ENCODE measurements at places on chromosomes 3 and 15.

DNA sequence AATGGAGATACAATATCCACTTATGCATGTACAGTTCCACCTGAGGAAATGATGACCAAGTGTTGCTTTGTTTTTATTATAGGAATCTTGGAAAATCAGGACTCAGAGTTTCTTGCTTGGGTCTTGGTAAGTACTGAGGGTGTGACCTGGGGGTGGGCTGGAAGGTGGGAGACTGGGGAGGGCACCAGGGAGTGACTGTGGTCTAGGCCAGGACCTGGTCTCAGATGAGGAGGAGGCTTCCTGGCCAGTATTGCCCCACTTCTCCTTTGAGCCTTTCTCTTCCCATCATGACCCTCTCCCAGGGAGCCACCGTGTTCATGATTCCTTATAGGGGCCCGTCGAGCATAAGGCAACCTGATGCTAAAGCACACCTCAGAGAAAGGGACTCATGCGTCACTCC is 133.4 kb downstream of the SSR3 start:
- no peak for DNase-seq

DNA sequence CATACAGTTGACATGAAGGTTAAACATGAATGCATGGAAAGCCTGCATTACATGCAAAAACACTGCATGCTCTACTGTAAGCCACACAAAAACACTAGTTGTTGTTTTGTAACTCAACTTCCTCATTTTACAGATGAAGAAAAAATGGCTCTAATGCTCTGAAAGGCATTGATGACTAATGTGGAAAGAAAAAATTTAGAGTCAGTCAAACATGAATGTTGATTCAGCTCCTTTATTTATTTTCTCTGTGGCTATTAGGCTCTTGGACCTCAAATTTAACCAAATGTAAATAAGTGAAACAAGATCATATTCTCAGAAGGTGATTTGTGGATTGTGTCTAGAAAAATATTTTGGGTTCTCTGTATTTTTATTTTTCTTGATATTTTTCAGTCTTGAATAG is 336.7 kb upstream of the ZNF717 start:
- no peak for DNase-seq

- DNase-seq, result no peak
These were observed 119.8 kb upstream of the NEO1 start for GRCh38 chr15:72932472-72932871.

DNA sequence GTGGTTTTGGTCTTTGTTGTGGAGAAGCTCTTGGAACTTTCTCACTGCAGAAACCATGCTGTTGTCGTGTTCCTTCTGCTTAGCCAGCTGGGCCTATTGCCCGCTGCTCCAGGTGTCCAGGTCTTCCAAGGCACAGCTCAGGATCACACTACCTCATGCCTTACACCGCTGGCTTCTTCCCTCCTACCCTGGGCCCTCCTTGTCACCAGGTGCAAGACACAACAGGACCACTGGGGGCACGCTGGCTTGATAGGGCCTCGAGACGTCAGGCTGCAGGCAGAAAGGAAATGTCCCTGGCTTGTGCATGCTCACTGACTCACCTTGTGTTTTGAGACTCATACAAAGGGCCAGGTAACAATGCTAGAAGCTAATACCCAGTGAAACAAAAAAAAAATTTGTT is 32.3 kb downstream of the PAQR9 start:
- DNase-seq, result no peak

- no peak for DNase-seq
These were observed 47.3 kb downstream of the EIF3J start for GRCh38 chr15:44584162-44584749.

GRCh38 chr3:197942956-197943556 is 6.9 kb upstream of the RPL35A start:
- DNase-seq, result peak; percentile 24

DNA sequence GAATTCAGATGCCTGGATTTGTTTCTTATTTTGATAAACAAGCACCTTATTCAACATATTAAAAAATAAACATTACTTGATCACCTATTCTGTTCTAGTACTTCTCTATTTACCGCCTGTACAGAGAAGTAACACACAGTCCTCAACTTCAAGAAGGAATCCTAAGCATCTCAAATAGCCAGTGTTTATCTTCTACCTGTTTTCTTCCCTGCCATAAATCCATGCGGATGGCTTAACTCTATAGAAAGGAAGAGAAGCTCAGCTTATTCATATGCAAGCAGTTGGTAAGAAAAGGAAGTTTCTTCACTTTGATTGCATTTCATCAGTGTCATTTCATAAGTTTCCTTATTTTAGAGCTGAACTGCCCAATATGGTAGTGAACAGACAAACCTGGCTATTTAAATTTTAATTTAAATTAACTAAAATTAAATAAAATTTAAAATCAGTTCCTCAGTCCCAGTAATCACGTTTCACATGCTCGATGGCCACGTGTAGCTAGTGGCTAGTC is 210.0 kb upstream of the PEX5L start:
- no peak for DNase-seq

DNA sequence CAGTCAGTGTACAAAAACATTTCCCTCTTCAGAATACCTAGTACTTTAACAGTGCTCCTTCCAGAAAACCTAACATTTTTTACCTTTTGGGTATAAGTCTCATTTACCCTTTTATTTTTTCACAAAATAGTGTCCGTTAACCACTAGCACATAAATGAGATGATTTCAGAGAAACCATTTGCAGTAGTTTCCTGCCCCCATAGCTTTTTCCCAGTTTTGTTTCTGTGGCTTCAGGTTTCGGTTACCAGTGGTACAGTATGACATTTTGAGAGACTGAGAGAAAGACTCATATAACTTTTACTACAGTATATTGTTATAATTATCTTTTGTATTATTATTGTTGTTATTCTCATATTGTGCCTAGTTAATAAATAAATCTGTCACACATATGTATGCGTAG is 6.2 kb upstream of the RBMS3 start:
- no peak for DNase-seq

DNA sequence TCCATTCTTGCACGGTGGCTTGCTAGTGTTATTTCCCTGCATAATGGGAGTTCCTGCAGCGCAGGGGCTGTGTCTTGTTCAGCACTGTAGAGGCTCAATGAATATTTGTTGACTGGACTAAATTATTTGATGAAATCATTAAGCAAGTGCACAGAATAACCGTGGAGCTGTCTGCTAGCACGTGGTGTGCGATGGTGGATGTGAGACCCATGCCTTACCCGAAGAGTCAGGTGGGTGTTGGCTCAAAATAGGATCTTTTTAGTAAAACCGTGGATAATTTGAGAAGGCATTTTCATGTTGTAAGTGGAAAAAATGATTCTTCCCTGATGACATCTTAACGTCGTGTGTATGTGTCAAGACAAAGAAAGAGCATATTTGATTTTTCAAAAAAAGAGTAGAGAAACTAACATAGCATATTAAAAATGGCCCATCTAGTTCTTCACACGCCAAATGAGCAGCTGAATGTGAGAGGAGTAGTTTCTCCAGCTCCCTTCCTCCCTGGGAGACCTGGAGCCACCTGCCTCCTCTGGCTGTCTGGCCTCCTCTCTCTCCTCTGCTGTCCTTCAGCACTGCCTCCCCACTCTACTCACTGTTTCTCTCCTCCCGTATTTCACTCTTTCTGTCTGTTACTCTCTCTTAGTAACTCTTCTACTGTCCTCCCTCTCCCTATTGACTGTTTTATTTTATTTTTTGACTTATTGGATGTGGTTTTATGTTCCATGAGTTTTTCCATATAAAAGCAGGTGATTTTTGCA is 6.3 kb downstream of the FAM81A start:
- no peak for DNase-seq

DNA sequence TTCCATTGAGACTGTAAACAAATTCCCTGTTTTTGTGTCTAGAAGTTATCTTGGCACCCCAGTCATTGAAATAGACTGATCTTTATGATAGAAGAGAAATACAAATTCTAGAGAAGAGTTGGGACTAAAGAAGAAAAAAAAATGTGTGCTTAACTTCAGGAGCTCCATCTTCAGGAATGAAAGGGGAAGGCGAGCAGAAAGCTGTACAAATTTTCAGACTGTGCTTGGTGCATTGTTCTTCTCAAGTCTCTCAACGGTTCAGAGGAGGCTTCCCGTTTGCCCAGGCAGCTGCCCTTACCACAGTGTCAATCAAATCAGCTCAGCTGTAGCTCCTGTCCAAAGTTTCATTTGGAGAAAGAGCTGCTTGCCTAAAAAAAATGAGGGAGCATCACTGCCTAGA is 41.7 kb downstream of the OXSM start:
- no peak for DNase-seq

DNA sequence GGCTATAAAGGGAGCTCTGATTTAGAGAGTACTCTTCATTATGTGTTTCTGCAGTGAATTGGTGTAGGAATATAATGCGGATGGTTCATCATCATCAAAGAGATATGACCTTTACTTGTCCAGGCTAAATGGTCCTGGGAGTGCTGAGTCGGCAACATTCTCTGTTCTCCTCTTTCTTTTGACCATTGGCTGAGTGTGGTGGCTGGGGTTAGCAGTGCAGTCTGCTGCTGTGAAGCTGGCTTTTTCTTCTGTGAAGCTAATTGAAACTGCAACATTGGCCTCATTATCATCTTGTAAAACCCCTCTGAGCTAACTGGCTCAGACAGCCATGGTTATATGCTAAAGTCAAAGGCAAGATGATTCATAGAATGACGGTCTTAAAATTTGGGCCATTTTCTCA is 83.8 kb downstream of the THRB start:
- no peak for DNase-seq

DNA sequence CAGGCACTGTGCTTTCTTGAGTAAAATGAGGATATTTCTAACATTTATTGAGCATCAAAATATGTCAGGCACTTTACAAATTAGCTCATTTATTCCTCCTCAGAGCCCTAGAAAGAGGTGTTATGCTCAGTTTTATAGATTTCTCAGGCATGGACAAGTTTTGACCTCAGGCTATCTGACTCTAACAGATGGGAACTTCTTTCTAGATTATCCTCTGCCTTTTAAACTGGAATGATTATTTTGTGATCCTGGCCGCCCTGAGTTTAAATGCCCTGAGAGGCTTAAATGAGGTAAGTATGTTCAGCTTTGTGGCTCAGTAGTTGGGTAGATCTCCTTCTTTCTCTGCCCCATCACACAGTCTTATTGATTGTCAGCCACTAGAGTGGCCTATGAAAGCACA is 32.3 kb upstream of the ATP1B3 start:
- DNase-seq, result no peak

- DNase-seq, result no peak
These were observed 51.3 kb downstream of the MBNL1 start for GRCh38 chr3:152319831-152320617.

DNA sequence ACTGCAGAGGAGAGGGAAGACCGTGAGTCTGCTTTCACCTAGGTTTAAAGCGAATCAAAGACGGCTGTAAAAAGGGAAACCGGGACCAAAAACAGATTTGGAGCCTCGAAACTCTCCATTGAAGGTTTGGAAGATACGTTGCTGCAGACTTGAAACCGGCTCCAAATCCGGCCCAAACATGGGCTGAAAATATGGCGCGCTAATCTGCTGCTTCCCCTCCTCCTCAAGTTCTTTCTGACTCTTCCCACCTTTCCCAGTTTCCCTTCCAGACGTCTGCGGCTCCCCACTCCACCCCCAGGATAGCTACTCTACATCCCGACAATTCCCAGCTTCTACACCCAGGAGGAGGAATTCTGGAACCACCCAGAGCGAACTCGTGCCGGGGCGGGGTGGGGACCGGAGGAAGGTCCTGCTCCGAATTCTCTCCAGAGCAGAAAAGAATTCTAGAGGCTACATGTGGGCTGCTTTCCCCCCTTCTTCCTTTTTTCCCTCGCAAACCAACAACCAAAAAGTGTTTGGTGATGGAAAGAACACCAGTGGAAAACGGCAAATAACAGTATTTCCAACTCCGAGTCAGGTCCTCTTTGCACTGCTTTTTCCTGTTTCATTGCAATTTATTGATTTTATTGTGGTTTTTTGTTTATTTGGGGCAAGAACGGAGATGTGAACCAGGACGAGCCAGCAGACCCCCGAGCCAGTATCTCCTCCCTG is 8.5 kb downstream of the EOMES start:
- no peak for DNase-seq

DNA sequence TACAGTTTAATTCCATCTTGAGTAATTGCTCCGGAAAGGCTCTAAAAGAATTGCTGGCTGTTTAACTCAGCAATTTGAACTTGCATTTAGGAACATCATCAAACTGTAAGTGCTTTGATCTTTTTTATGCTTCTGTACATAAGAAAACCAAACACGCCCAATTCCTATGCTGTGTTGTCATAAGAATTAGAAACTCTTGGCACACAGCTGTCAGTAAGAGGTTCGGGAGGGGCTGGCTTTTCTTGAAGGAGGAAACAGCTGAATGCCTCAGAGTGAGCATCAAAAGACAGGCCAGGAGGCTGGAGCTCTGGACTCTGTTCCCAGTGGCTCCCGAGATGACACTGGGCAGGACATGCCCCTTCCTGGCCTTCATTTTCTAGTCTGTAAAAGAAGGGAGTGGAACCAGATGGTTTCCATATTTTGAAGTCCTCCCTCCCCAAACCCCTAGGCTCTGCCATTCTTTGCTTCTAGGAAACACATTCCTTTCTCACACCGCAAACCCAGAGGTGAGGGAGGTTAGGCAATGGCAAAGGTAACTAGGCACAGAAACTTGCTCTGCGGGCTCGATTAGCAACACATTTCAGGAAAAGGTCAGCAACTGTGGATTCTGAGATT is 73.7 kb upstream of the DLG1 start:
- DNase-seq, result peak; percentile 83

DNA sequence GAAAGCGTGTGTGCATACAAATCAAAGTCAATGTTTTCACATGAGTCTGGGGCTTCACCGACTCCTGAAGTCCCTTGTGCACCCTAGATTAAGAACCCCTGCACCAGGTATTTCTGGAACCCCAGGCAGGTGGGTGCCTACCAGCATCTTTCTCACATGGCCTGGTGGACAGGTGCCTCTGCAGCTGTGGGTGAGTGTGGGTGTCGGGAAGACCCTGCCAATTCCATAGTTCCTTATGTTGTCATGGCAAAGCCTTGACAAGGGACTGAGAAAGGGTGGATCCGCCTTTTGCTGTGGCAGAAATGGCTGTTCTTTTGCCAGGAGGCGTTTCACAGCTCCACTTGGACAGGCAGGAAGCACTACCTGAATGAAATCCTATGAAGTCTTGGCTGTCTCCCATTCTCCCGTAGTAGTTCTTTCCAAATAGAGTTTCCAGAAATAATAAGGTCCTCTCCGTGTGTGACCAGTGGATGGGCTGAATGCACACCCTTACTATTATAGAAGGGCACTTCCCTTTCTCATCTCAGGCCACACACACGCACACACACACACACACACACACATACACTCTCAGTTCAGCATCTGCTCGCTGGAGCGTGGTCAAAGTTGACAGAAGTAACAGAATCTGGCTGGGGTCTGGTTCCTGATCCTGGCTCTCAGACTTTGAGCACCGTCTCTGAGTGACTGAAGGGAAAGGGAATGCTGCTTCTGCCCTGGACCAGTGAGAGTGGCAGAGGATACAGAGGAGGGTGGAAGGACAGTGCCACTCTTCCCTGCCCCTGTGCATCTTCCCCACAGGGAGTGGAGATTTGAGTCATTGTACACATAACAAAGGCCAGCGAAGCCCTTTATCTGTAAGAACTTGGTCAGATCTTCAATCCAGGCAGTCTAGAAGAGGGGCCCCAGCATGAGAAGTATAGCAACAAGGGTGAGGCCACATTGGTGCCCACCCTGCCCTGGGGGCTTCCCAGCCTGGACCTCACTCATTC is 38.7 kb downstream of the PDIA5 start:
- DNase-seq, result no peak

- no peak for DNase-seq
These were observed 5.1 kb downstream of the PPP2R3A start for GRCh38 chr3:135970506-135971116.

- DNase-seq, result peak; percentile 11
These were observed 45.7 kb downstream of the WDR76 start for GRCh38 chr15:43872416-43873020.

- no peak for DNase-seq
These were observed 12.2 kb downstream of the SEMA7A start for GRCh38 chr15:74421302-74422245.
